GM04504 (cell line): ENCODE measurements at places on chromosomes 1 and 21.
A peak's percentile ranks its signal among the peaks of the same experiment; 100 is the strongest.

- DNase-seq, result no peak
Observed at GRCh38 chr1:164912290-164912689, 353.3 kb downstream of the PBX1 start.

- no peak for DNase-seq
Observed at GRCh38 chr1:87197156-87197555, 131.5 kb upstream of the LMO4 start.

- DNase-seq, result peak; percentile 7
Observed at GRCh38 chr1:157363660-157364140, 188.6 kb downstream of the FCRL5 start.

- DNase-seq, result no peak
Observed at GRCh38 chr1:92882819-92883218, 51.0 kb downstream of the RPL5 start.

DNA sequence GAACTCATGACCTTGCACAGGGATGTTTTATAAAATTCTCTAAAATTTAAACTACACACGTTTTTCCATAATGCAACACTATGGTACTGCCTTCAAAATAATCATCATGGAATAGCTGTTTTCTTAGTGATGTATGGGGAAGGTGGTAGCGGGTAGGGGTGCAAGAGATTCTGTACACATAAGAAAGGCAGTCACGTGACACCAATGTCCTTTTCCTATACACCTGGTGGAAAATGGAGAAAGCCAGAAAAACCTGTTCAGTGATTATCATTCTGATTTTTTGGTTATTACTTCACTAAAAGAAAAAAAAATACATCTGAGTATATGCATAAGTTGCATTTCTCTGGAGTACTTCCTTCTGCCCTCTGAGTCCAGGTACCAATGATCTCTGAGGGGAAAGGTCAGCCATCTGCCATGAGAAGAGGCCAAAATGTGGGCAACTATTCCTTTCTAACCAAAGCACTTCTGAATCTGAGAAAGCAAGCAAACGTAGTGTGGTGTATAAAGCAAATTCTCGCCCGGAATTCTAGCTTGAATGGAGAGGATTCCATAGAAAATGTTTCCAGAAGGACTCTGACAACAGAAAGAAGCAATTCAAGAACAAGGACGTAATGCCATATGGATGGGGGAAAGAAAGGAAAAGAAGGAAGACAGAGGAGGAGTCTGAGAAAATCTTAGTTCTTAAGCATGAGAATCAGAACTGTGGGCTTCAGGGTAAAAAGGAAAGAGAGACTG lies 137.3 kb downstream of the RERE start:
- no peak for DNase-seq

GRCh38 chr1:62309906-62310305 lies 9.3 kb downstream of the KANK4 start:
- no peak for DNase-seq

DNA sequence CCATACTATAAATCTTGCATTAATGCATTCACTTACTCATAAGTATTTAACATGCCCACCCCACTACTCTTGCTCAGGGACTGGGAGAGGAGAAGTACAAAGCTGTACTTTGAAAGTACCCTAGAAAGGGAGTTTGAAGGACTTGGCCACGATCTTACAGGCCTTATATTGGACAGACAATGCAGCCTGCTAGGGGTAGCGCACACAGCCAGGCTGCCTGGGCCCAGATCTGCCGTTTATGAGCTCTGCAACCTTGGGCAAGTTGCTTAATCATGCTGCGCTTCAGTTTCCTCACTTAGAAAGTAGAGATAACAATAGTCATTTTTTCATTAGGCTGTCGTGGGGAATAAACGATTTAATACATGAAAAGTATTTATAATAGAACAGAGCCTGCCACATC lies 110.1 kb downstream of the CDC7 start:
- DNase-seq, result no peak

DNA sequence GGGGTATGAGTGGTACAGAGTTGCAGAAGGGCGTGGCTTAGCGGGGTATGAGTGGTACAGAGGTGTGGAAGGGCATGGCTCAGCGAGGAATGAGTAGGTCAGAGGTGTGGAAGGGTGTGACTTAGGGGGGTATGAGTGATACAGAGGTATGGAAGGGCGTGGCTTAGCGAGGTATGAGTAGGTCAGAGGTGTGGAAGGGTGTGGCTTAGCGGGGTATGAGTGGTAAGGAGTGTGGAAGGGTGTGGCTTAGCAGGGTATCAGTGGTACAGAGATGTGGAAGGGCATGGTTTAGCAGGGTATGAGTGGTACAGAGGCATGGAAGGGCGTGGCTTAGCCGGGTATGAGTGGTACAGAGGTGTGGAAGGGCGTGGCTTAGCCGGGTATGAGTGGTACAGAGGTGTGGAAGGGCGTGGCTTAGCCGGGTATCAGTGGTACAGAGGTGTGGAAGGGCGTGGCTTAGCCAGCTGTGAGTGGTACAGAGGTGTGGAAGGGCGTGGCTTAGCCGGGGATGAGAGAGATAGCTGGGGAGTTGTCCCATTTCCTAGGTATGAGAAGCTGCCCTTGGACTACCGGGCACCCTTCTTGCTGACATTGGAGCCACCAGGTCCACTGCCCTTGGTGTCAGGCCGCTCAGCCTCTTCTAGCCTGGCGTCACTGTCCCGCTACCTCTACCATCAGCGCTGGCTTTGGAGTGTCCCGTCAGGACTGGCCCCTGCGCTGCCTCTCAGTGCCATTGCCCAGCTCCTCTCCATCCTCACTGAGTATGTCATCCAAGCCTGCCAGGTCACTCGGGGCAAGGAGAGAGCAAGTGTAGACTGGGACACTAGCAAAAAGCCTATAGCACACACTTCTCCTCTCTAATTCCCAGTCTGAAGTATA lies 29.8 kb downstream of the HYI start:
- DNase-seq, result no peak
